ENCODE measurements at places on chromosomes 2 and 18. TPM values are rescaled to one million over a fixed set of nuclear protein-coding genes. Genes with fewer than 3 reads are reported as not detected.

Gene SERPINB12
- total RNA-seq: not detected

Gene MERTK
- 2.1 TPM for total RNA-seq

Gene GPR75
- total RNA-seq: 5.4 TPM

Gene ACTR3
- 277 TPM for total RNA-seq

Gene IL1R1
- total RNA-seq: 8.7 TPM

Gene ZNF385B
- 0.86 TPM for total RNA-seq

Gene SLC4A5
- total RNA-seq: 7.0 TPM

Gene LYG2
- not detected for total RNA-seq

Gene LIPG
- 44.0 TPM for total RNA-seq

Gene IL36RN
- 0.12 TPM for total RNA-seq

Gene ZNF804A
- total RNA-seq: 0.09 TPM

Gene CAPN14
- 0.35 TPM for total RNA-seq

Gene UGT1A4
- 6.1 TPM for total RNA-seq

Gene MROH2A
- 0.33 TPM for total RNA-seq

Gene MTLN
- total RNA-seq: 54.1 TPM

Gene SRD5A2
- total RNA-seq: not detected

Gene REG3A
- not detected for total RNA-seq

Gene TUBA3E
- not detected for total RNA-seq

Gene RBKS
- 2.3 TPM for total RNA-seq

Gene ELOA2
- total RNA-seq: not detected

Gene FBXO36
- total RNA-seq: 0.42 TPM

Gene WNT6
- total RNA-seq: not detected

Gene EPHA4
- total RNA-seq: 2.8 TPM

Gene FBXO48
- total RNA-seq: 2.4 TPM

Gene CTAGE1
- not detected for total RNA-seq

Gene CLASP1
- 59.7 TPM for total RNA-seq

Gene CCDC141
- 0.07 TPM for total RNA-seq

Gene MEP1B
- total RNA-seq: not detected

Gene GPR55
- total RNA-seq: not detected
